ENCODE measurements at places on chromosomes 11 and 22.

- DNase-seq: peak; percentile 63
These were observed 68.7 kb upstream of the SYN3 start for GRCh38 chr22:33126881-33127280.

GRCh38 chr11:6413791-6414201 is 5.1 kb downstream of the APBB1 start:
- DNase-seq: no peak

GRCh38 chr11:59207988-59208451 is 4.7 kb downstream of the MPEG1 start:
- DNase-seq: peak; percentile 58

DNA sequence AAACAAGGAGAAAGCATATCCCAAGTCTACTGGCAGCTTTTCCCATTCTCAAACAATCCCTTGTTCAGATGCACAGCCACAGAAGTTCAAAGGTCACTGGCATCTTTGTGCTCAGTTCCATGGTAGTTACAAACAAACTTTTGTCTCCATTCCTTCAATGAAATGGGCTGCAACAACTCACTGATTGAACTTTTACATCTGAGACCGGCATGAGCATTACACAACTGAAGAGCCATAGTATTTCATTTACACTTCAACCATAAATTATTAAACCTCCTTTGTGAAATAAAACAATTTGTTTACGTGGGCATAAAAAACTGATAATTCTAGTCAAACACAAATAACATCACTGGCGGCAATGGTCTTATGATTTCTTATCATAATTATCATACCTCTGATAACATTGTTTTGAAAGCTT is 67.8 kb upstream of the ARHGAP32 start:
- DNase-seq: no peak

DNA sequence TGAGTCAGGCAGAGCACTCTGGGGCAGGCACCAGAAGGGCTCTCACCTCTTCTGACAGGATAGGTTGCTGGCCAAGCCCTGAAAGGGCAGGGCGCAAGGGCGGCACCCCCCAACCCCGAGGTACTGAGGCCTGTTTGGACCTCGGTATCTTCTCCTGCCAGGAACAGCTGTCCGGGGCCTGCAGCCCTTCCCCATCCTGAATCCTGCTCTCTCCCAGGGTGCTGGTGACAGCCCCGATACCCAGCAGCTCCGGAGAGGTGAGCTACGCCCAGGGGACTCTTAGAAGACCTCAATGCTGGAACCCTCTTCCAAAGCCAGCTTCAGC is 79.1 kb downstream of the PHF21B start:
- DNase-seq: no peak

DNA sequence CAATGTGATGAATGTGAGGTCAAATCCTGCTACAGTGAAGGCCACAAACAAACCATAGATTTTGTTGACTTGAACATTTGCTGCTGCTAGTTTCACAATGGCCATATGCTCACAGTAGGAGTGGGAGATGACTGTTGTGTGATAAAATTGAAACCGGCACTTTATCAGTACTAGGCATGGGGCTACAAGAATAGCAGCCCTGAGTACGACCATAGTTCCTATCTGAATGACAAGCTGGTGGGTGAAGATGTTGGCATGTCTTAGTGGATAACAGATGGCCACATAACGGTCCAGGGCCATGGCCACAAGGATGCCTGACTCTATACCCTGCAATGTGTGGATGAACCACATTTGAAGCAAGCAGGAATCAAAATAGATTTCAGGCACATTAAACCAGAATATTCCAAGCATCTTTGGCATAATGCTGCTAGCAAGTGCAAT is 2.8 kb downstream of the OR52A1 start:
- DNase-seq: no peak

DNA sequence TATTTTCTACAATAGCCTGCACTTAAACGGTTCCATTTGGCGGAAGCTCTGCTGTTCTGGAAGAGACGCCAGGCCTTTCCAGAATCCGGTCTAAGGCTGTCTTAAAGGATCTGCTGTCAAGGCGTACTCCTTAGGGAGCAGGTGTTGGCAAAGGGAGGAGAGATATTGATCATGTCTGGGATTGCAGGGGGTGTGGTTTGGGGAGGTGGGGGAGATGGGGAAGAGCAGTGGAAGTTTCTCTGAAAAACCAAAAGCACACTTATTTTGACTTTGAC is 22.5 kb upstream of the WNT11 start:
- no peak for DNase-seq

- DNase-seq: no peak
These were observed 8.1 kb upstream of the PLXNB2 start for GRCh38 chr22:50315289-50316113.

GRCh38 chr11:119157063-119157462 is 8.2 kb downstream of the ABCG4 start:
- peak; percentile 95 for DNase-seq

DNA sequence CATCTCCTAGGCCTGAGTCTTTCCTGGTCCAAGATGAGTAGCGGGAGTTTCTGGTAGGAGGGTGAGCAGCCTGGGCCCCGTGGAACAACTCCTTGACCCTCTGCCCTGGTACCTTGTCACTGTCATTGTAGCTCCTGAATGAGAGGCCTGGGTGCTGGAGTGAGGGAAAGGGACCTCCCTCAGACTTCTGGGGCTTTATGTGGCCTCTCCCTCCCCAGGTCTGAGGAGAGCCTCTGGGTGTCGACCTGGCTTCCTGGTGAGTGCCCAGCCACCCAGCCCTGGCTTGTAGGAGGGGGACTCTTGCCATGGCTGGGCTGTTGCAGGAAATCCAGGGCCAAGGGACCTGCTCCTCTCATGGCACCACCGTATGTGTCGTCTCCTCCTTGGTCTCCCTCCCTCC is 3.9 kb downstream of the P2RY2 start:
- DNase-seq: no peak

GRCh38 chr11:76640501-76640900 is 30.0 kb downstream of the LRRC32 start:
- no peak for DNase-seq

DNA sequence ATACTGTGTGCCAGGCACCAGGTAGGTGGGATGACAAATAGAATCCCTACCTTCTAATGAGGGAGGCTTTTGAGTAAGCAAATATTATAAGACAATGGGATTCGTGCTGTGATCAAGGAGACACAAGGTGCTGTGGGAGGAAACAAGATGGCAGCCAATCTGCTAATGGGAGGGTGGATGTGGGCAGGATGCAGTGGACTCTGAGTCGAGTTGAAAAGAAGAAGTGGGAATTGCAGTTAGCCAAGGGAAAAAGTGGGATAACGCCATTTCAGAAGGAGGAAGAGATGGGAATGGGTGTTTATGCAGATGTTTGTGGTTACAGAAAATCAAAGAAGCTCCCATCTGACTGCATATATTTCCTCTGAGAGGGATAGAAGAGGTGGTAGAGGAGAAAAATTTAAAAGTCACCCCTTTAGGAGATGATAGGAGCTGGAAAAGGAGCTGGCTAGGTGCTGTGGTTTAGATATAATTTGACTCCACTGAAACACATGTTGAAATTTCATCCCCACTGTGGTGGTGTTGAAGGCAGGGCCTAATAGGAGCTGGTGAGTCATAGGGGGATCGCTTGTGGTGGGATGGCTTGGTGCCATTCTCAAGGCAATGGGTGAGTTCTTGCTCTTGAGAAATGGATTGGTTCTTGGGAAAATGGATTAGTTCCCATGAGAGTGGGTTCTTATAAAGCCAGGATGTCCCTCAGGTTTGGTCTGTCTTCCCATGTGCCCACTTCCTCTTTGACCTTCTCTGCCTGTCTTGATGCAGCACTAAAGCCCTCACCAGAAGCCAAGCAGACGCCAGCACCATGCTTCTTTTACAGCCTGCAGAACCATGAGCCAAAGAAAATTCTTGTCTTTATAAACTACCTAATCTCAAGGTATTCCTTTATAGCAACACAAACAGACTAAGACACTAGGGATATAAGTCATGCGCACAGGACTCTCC is 30.0 kb upstream of the POU2AF1 start:
- no peak for DNase-seq

GRCh38 chr11:13289081-13289480 is 11.5 kb downstream of the BMAL1 start:
- DNase-seq: no peak

DNA sequence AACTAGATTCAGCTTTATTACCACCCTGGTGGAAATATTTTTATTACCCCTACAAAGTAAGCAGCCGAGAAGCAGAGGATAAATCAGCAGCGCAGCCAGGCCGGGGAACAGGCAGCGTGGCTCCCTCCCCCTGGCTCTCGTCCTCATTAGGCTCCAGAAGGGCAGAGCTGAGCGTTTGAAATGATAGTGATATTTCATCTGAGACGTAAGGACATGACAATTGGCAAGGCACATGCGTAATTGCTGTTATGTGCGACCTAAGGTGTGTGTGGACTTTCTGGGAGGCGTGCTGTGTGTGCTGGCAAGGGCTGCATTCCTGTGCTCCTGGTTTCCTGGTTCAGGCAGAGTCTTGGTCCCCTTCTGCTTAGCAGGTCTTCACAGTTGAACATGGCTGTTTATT is 247.8 kb downstream of the TBC1D22A start:
- no peak for DNase-seq

DNA sequence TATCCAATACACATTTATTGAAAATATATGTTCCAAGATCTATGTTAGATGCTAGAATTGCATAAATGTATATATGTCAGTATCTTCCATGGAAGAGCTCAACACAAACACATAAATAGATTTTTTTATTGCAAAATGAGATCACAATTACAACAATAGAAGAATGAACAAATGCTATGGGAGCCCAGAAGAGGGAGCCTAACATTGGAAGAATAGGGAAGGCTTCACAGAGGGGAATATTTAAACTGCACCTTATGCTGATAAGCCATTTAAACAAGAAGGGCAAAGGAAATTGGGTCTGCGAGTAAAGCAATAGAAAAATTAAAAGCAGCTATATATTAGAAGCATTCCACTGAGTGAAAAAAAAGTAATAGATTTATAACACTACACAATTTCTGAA is 96.1 kb upstream of the LRRC55 start:
- peak; percentile 14 for DNase-seq

DNA sequence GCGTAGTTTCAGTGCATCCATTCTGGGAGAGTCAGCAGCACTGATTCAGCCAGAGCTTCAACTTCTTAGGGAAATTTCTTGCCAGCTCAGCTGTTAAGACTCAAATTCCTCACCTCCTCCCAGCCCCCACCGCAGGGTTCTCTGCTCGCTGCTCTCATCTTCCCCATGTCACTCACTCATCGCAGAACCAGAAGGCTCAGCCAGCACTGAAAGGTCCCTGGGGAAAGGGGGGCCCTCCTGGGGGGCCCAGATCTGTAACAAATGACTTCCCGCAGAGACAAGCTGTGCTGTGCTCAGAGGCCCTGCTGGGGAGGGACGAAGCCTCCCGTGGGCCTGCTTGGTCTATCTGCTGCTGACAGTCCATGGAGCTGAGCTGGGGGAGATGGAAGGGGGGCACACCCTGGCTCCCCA is 220.6 kb downstream of the NTM start:
- peak; percentile 73 for DNase-seq

DNA sequence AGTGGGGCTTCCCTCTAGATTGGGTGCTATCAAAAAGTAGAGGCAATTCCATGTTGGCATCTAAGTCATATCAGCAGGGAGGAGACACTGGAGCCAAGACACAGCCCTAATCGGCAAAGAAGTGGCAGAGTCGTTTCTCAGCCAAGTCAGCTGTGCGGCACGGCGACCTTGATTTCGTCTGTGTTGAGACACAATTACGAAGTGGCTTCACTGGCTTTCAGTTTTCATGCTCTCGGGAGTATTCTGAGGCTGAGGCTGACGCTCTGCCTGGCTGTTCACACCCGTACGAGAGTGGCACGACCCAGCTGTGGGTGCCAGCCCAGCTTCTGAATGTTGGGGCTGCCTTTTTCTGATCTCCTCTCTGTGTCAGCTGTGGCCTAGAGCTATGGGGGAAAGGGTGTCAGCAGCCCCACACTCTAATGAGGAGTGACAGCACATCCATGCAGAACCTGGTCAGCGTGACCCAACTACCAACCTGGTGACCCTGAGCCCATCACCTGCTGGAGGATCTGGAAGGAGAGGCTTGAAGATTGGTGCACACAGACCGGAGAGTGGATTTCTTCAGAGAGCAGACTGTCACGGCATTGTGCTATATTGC is 105.7 kb upstream of the TMEM45B start:
- no peak for DNase-seq

- peak; percentile 61 for DNase-seq
These were observed 16.9 kb upstream of the RAC2 start for GRCh38 chr22:37260901-37261336.

GRCh38 chr22:21569459-21570170 is 2.1 kb downstream of the UBE2L3 start:
- DNase-seq: no peak

GRCh38 chr11:34546511-34547209 is 33.1 kb upstream of the ELF5 start:
- DNase-seq: no peak

GRCh38 chr22:27990879-27991278 is 71.8 kb upstream of the PITPNB start:
- peak; percentile 44 for DNase-seq

GRCh38 chr11:57493507-57494503 is 21.7 kb downstream of the SLC43A1 start:
- DNase-seq: peak; percentile 79

- DNase-seq: peak; percentile 55
These were observed 225.4 kb downstream of the NTM start for GRCh38 chr11:131595797-131596196.

DNA sequence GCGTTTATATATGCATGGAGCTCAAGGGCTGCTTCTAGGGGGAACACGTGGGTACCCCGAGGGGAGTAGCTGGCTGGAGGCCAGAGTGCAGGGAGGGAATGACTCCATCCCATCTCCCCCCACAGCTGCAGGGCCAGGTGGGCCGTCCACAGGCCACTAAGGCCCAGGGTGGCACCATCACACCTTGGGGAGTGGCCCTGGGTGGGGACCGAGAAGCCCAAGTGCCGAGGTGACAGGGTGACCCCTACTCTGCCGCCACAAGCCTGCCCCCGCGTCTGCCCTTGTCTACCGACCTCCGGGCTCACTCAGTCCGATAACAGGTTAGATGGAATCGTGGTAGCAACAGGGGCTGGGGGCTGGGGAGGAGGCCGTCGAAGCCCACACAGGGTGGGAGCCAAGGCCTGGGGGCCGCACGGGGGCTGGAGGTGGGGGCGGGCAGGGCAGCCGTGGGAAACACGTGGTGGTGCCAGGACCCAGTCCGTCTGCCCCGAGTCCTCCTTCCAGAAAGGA is 125.7 kb downstream of the KCNQ1OT1 start:
- no peak for DNase-seq

- no peak for DNase-seq
These were observed 88.0 kb downstream of the PARVA start for GRCh38 chr11:12465332-12465731.
